ENCODE measurements at places on chromosomes 13 and 19. TPM values are rescaled to one million over a fixed set of nuclear protein-coding genes. Genes with fewer than 3 reads are reported as not detected.

MEDAG gene
- 183 TPM for total RNA-seq

RDH8 gene
- not detected for total RNA-seq

SACS gene
- total RNA-seq, result 72.9 TPM

ZSCAN4 gene
- total RNA-seq, result not detected

PCDH9 gene
- total RNA-seq, result 56.1 TPM

CCNA1 gene
- total RNA-seq, result 0.26 TPM

All from aortic smooth muscle cell (primary cell).